ENCODE measurements at places on chromosomes 7 and 10. TPM values are rescaled to one million over a fixed set of nuclear protein-coding genes. Genes with fewer than 3 reads are reported as not detected.

Gene TMEM213
- total RNA-seq = not detected

Gene HOXA1
- not detected for total RNA-seq

Gene NODAL
- not detected for total RNA-seq

Gene HECTD2
- 2.5 TPM for total RNA-seq

DNA sequence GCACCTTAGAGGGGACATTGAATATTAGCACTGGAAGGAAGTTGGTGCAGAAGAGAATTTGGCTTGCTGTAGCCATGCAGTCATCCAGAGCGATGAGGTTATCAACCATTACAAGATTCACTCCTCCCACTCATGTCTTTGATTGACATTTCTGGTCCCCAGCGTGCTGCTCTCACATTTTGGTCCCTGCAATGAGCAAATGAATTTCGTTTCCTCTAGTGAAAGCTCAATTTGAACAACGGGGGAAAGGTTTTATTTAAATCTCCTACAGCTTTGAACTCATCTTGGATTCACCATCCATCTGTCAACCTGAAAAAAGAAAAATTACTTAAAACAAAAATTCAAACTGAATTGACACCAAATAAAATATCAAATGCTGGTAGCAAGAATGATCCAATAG is 975.2 kb downstream of the NRG3 start:
- DNase-seq = no peak
